ENCODE measurements at places on chromosomes 12 and 14.

DNA sequence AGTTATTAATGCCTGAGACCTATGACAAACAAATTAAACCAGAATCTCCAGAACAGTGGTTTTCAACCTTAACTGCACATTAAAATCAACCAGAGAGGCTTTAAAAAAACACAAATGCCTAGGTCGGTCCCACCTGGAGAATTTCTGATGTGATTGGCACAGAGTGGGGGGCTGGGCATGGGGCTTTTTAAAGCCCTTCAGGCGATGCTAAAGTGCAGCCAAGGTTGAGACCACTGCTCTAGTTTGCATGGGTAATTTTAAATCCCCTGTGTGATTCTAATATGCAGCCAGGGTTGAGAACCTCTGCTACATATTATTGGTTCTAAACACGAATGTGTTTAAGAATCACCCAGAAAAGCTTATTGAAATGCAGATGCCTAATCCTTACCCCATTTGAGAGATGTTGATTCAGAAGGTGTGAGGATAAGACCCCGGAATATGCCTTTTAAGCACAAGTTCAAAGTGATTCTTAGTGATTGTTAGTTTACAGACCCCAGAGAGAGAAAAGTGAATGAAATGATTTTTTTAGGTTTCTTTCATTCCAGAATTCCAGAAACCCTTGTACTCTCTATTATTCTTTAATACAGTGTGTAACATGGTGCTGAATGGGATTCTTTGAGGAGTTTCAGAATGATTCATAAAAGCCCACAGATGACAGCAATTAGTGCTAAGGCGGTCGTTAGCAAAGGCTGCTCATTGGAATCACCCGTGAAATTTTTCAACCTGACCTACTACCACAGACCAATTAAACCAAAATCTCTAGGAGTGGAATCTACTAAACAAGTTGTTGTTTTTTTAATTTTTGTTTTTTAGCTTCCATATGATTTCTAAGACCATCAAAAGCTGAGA is 44.9 kb downstream of the LIN7A start:
- DNase-seq, result no peak

DNA sequence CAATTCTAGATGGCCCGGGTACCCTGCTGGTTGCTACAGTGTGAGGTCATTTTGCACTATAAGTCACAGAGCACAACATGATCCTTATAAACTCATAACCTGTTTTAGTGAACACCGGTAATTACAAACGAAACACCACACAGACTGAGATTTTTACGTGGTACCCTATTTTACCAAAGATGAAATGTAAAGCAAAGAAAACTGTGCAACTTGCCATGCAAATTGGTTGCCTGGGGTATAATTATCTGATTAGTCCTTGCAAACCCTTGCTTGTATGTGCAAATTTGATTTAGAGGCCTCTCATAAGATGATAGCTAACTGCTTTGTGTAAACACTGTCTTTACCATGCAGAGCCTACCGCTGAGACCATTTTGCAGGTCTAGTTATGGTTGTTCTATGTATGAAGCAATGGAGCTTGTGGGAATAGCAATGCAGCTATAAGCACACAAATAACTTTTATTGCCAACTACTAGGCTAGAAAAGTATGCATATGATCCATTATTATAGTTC is 372.1 kb upstream of the FAR2 start:
- DNase-seq, result no peak

- no peak for DNase-seq
These were observed 16.3 kb downstream of the AKAP6 start for GRCh38 chr14:32345311-32345791.

GRCh38 chr14:96514694-96515093 is 12.5 kb downstream of the PAPOLA start:
- DNase-seq, result no peak

GRCh38 chr14:24317141-24317928 is 6.0 kb downstream of the LTB4R start:
- DNase-seq, result no peak

DNA sequence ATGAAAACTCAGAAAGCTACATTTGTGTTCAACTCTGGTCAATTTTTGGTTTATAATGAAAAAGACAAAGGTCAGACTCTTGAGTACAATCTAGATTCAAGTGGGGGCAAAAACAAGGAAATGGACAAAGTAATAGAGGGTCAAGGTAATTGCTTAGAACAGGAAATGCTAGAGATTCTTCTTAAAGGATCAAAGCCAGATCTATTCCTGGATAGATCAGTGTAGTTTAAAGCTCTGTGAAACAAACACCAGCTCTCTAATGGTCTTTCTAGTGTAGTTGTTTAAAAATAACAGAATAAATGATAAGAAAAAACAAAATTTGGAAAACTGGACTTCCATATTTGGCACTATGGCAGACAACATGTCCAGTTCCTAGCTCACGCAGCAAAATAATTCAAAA is 70.7 kb upstream of the SLC8A3 start:
- DNase-seq, result no peak

DNA sequence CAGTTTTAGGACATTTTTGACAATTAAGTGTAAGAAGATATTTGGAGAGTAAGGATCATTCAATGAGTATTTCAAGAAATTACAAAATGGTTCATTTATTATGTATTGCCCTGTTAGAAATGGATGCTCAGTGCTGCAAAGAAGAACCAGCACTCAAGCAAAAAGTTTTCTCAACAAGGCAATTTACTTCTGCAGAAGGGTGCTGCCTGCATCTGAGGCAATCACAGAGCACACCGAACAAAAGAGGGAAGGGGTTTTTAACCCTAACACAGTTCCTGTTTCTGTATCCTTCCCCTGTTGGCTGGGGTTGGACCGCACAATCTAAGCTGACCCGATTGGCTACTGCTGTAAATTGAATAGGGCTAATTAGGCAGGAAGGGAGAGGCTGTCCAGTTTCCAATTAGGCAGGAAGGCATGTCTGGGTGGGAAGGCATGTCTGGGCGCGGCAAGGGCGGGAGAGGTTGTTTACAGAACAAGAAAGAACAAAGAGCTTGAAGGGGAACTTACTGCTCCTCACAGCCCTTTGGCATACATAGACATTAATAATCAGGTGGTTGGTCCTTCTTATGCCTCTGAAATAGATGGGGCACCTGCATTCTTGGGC is 41.4 kb downstream of the SPTSSA start:
- no peak for DNase-seq

- DNase-seq, result no peak
These were observed 58.3 kb downstream of the PRKCH start for GRCh38 chr14:61379639-61380184.

- no peak for DNase-seq
These were observed 436 bp downstream of the ASB2 start for GRCh38 chr14:93975791-93976476.

DNA sequence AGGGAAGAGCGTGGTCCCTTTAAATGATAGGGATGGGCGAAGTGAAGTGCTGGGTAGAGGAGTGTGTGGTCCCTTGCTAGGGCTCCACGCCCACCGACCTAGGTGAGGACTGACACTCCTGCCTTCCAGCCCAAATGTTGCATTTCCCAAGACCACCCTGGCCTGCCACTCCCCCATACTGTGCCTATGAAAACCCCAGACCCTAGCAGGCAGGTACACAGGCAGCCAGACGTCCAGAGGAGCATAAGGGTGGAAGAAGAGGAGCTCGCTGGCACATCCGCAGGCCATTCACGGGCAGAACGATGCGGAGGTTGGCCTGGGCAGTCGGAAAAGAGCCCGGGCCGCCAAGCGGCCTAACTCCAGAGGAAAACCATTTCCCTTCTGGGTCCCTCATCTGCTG is 817 bp upstream of the IPO8 start:
- no peak for DNase-seq
